ENCODE measurements at places on chromosomes 12 and 14.
A peak's percentile ranks its signal among the peaks of the same experiment; 100 is the strongest.

- DNase-seq: no peak
These were observed 316.7 kb upstream of the KITLG start for GRCh38 chr12:88896958-88897357.

GRCh38 chr14:71466946-71467345 is 465.3 kb upstream of the RGS6 start:
- DNase-seq: no peak

DNA sequence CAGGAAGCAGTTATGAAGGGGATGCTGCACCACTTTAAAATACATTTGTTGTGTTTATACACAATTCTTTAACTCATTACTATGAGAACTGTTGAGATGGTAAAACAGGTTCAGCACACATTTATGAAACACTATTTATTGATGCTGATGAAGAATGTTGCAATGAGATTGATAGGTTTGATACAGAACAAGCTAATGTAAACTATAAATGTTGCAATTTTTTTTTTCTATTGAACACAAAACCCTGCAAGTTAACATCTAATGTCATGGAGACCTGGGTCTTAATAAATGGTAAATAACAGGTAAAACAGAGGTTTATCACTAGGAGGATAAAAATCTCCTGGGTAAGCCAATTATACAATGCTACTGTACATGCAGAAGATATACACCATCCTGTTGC is 857.6 kb downstream of the FSCB start:
- no peak for DNase-seq

- peak; percentile 99 for DNase-seq
These were observed at the start of gene NR4A1 for GRCh38 chr12:52050758-52051541. TSS of gene NR4A1 (plus strand) at chr12:52051442. CDS start at chr12:52054329, 2,887 bp downstream.

DNA sequence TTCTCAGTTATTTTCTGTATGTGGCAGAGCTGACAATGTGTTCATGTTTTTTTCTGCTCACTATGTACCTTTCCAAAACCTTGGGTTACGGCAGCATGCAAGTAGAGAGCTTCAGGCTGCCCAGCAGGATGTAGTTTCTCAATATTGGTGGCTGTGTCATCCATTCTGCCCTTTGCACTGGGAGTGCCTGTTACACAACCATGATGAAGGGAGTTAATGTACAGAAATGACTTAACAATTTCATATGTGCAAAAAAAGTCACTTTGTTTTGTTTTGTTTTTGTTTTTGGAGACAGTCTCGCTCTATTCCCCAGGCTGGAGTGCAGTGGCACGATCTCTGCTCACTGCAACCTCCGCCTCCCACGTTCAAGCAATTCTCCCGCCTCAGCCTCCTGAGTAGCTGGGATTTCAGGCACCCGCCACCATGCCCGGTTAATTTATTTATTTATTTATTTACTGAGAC is 6.1 kb upstream of the CNIH1 start:
- DNase-seq: no peak

DNA sequence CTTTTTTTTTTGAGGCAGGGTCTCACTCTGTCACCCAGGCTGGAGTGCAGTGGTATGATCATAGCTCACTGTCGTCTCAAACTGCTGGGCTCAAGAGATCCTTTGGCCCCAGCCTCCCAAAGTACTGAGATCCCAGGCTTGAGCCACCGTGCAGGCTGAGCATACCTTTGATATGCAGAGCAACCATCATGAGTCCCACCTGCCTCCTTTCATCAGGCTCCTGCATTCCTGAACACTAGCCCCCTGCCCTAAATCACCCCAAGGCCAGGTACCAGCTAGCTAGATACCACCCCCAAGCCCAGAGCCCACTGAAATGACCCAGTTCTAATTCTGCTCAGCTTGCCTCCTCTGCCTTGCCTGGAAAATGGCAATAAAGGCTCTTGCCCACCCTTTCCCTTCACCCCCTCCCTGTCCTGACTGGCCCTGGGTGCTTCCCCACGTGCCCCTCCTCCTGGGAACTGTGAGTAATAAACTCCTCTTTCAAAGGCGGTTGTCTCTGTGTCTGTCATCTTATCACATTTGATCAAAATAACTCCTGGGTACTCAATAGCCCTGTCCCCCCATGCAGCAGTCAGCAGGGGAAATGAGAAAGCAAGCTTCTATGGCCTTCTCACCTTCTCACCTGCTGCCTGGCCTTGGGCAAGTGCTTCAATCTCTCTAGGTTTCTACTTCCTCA is 6.4 kb upstream of the BRF1 start:
- no peak for DNase-seq

GRCh38 chr14:105211086-105211757 is 30.1 kb upstream of the NUDT14 start:
- no peak for DNase-seq

GRCh38 chr12:132481771-132482745 is 7.9 kb upstream of the FBRSL1 start:
- no peak for DNase-seq

- no peak for DNase-seq
These were observed 23.5 kb downstream of the CALCOCO1 start for GRCh38 chr12:53703756-53704155.

DNA sequence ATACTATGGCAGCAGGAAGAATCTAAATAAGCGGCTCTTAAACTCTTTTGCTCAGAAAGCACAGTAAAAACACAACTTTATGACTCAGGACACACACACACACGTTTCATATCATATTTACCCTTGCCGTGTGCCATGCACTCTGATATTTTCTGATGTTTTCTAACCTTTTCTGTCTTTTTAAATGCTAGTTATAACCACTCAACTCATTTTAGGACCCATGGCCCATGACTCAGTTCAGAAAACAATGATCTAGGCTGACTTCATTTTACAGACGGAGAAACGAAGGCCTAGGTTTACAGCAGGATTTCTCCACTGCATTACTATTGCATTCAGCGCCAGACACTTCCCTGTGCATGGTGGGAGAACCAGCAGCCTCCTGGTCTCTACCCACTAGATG is 9.1 kb downstream of the VWF start:
- DNase-seq: no peak

DNA sequence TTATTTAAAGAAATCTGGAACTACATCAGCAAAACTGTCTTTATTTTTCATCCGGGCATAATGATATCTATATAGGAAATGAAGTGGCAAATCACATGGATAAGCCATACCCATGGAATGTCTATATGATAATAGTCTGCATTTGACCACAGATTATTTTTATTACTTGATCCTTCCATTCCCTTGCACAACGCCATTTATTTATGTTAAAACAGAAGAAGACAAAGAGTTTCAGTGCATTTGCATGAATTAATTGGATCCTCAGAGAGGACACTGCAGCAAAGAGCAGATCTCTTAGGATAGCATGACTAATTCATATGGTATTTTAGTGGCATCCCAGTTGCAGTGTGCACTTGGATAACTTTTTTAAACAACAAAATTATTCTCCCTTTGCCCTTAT is 345.0 kb downstream of the CCDC91 start:
- no peak for DNase-seq

GRCh38 chr12:89306827-89307473 is 45.4 kb downstream of the DUSP6 start:
- no peak for DNase-seq

- no peak for DNase-seq
These were observed at the start of gene ANO4 for GRCh38 chr12:100794441-100795173. TSS of gene ANO4 (plus strand) at chr12:100794776. CDS start at chr12:100901786, 107,010 bp downstream.

- DNase-seq: no peak
These were observed 1397.2 kb downstream of the LRFN5 start for GRCh38 chr14:43003845-43004244.

DNA sequence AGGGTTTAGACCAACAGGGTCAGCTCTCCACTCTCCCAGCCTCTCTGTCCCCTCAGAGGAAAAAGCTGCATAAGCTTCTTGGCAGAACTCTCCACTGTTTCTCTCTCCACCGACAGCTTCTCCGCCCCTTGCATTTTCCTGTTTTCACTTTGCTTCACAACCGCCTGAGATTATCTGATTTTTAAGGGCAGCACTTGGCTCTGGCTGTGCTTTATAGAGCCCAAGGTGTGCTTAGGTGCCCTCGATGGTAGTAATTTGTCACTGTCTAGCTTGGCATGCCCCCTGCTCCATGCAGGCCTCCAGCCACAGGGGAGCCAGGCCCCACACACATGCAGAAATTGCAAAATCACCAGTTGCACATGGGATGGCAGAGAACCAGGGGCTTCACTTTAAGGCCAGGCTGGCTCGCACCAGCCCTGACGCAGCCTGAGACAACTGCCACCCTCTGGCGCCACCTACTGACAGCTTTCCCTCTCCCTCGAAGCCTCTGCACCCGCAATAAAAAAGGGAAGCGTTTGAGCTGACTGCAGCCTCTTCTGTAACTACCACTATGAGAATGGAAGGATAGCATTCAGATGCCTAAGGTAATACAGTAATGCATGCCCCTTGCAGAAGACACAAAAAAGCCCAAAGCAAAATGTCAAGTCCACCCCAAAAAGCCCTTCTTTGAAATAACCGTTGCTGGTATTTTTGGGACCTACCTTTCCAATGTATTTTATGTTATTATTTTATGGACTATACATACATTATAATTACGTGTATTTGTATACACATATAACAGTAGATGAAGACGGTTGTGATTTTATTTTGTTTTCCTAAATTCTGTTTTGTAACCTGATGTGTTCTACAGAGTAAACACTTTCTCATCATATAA is 32.0 kb upstream of the RIMBP2 start:
- DNase-seq: peak; percentile 51

DNA sequence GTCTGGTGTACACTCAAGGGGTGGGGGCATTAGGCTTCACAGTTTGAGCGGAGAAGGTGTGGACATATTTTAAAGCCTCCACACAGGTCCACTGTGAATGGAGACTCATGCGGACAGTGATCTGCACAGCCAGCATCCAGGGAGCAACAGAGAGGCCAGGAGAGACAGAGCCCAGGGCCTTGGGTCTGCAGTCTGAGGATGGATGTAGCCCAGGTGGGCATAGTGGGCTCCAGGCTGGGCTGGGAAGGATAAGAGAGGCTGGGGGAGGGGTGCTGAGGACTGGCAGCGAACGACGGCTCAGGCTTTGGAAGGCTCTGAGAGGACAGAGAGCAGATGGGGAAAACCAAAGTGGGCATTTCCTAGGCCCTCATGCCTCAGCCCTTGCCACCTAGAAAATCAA is 128.8 kb downstream of the PAPOLA start:
- DNase-seq: no peak

DNA sequence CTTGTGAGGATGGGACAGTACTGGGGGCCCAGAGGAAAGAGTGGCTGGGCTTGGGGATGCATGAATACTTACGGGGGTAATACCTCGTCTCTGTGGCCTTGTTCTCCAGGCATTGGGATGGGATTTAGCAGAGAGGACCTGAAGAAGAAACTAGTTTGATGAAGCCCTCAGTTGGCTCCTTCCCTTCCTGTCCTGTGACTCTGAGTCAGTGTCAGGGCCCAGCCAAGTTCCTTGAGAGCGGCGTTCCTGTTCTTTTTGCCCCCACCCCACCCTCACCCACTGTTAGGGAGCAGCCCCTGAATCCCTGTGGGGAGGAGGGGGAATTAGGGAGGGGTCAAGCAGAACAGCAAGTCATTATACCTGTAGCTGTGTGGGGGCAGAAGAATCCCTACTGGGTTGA is 5.2 kb upstream of the LRP1-AS start:
- no peak for DNase-seq
